Non-pigmented ciliary epithelial cell (primary cell): ENCODE measurements at places on chromosomes 11 and 22.

DNA sequence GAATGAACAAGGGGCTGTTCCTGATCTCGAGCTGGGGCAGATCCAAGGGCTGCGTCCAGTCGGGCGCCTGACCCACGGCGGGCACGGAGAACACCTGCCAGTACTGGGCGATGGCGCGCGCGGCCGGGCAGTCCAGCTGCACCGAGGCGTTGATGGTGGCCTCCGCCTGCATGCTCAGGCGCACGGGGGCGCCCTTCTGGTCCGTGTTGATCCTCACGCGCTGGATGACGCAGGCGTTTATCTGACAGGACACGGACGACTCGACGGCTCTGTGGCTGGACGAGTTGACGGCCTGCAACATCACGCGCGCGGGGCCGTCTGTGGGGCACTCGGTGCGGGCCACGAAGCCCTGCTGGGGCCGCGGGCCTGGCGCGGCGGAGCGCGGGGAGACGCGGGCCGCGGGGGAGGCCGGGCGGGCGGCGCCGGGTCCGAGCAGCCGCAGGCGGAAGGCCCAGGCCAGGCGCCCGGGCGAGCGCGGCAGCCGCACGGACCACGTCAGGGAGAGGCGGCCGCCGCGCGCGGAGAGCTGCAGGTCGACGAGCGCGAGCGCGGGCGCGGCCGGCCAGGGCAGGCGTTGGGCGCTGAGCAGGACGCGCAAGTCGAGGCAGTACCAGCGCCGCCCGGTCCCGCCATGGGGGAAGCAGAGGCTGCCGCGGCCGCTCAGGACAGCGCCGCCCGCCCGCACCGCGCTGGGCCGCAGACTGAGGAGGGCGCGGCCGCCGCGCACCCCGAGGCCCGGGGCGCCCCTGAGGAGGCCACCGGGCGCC lies 511 bp downstream of the PKDREJ start:
- no peak for DNase-seq

DNA sequence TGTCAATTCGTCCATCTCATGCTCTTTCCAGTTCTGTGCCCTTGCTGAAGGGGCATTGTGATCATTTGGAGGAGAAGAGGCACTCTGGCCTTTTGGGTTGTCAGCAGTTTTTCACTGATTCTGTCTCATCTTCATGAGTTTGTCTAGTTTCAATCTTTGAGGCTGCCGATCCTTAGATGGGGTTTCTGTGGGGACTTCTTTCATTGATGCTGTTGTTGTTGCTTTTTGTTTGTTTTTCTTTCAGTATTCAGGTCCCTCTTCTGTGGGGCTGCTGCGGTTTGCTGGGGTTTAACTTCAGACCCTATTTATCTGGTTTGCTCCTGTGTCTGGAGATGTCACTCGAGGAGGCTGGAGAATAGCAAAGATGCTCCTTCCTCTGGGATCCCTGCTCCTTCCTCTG lies 224.3 kb downstream of the JRKL start:
- no peak for DNase-seq

DNA sequence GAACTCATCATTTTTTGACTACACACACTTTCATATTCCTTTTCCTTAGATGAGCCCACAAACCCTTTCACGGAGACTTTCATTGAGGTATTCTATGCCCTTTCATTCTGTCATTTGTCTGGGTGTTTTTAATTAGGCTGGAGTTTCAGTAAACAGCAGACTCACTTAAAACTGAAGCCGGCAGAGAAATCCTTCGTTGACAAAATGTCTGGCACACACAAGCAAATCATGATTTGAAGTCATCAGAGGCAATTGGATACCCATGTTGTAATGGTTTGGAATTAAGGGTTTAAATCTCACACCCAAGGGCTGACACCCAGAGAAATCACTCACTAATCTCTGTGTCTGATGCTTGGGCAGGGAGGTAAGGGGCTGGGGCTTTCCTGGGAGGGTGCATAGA lies 127.1 kb downstream of the EHF start:
- DNase-seq: no peak

- DNase-seq: no peak
These were observed at the start of gene LSP1 for GRCh38 chr11:1852877-1853276. LSP1 (plus strand) TSS chr11:1853084; CDS start chr11:1853145, 61 bp downstream.

DNA sequence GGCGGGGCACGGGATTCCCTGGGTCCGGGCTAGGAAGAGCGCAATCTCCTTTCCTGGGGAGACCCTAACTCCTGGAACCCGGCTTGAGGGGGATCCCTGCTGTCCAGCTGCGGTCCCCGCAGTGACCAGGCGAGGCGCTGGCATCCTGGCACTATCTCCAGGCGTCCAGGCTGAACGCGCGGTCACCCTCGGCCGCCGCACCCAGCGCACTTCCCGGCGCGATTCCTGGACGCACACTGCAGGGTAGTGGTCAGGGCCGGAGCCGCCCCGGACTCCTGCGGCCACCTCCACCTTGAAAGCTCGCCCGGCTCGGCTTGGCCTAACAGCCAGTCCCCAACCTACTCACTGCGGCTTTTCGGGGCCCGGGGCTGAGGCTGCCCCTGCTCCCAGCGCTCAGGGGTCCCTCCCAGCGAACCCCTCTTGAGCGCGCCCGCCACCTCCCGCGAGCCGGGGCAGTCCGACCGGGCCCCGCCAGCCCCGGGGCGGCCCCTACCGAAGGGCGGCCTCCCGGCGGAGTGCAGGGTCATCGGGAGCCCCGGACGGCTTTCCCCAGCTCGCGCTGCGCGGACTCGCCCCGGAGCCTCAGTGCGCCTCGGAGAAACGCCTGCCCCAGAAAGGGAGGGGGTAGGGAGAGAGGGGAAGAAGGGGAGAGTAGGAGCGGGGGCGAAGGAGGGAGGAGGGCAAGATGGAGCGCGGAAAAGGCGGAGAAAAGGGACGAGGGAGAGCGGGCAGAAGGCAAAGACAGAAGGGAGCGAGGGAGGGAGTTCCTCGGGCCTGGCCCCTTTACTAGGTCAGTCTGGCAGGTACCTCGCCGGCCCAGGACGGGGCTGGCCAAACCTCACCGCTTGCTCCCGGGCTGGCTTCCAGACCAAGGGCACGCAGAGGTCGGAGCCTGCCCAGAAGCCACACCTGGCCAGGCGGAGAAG lies 1.0 kb downstream of the POU2AF3 start:
- DNase-seq: no peak

DNA sequence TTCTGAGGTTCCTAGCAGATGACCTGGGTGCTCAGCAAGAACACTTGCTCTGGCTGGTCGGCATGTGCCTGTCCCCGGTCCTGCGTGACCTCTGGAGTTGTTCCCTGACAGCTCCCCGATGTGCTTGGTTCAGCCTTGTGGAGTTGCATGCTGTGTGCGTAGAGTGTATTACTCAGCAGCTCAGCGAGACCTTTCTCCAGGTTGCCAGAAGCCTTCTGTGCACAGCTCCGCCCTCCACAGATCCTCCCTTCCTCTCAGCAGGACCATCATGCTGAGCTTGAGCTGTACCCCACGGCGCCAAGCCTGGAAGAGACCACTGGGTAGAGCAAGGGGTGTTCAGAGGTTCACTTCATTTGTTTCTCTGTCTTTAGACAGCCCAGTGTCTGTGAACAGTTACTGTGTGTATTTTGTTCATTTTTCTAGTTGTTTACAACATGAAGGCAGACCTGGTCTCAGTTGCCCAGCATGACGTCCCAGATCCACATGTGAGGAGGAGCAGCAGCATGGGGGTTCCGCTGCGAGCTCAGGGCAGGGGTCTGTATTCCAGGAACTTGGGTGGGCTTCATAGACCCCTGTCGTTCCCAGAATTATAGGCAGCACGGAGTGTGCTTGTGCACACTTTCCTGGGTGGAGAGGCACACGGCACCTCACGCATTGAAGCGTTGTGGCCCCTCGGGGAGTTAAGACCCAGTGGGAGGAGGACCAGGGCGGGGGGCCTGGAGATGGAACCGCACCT lies 148.6 kb downstream of the IGLL1 start:
- no peak for DNase-seq

DNA sequence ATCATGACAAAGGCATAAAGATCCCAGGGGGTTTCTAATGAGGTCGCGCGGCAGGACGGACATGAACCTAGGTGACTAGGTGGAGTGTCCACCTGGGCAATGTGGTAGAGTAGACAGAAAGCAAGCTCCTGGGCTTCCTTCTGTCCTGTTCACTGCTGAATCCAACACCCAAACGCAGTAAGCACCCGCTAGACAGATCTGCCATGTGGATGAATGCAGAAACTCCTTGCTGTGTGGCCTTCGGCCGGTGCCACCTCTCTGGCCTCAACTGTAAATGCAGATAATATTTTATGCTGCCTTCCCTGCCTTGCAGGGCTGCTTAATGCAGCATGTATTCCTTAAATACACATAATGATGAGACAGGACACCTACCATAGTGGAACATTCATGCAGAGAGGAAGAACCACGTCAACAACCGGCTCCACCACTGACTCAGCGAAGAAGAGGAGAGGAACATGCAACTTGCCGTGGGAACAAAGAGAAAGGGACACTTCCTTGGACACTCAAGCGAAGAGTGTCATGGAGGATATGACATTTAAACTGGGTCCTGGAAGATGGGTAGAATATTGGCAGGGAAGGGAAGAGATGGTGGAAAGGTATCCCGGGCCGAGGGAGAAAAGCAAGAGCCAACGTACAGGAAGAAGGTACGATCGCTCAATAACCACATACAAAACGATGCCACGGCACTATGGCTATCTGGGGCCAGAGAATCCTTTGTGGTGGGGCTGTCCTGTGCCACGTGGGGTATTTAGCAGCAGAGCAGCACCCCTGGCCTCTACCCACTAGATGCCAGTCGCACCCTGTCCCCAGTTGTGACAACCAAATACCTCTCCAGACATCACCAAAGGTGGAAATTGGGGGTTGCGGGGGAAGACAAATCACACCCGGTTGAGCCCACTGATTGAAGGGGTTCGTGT lies 30.8 kb downstream of the MYH9 start:
- no peak for DNase-seq

DNA sequence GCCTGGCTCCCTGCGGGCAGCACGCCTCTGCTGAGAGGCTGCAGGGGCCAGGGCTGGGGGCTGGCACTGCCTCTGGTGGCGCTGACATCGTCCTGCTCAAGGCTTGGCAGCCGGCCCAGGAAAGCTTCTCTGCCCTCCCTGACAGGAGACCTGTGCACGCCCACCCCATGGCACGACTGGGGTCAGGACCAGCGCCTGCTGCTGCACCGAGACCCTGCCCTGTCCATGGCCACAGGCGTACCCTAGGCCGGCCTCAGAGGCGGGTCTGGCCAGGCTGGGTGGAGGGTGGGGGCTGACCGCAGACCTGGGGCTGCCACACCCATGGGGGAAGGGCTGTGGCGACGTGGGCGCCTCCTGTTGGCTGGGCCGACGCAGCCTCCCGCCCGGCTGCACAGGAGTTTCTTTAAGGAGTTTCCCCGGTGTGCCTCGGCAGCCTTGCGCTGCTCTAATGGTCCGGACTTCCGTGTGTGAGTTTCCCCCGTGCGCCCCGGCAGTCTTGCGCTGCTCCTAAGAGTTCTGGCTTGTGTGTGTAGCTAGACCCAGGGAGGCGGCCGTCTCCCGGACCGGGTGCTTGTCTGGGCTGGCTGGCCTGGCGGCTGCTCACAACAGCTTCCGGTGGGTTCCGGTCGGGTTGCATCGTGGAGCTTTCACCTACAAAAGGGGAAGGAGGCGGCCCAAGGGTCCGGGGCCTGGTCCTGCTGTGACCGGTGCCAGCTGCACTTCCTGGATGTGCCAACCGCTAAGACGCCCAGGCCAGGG lies 4.6 kb downstream of the TRABD start:
- no peak for DNase-seq

GRCh38 chr11:77821349-77821851 lies 456 bp downstream of the AAMDC start:
- DNase-seq: no peak

GRCh38 chr11:67482275-67482826 lies 475 bp upstream of the AIP start:
- no peak for DNase-seq

GRCh38 chr22:43818981-43819380 lies 6.9 kb upstream of the EFCAB6 start:
- DNase-seq: no peak

DNA sequence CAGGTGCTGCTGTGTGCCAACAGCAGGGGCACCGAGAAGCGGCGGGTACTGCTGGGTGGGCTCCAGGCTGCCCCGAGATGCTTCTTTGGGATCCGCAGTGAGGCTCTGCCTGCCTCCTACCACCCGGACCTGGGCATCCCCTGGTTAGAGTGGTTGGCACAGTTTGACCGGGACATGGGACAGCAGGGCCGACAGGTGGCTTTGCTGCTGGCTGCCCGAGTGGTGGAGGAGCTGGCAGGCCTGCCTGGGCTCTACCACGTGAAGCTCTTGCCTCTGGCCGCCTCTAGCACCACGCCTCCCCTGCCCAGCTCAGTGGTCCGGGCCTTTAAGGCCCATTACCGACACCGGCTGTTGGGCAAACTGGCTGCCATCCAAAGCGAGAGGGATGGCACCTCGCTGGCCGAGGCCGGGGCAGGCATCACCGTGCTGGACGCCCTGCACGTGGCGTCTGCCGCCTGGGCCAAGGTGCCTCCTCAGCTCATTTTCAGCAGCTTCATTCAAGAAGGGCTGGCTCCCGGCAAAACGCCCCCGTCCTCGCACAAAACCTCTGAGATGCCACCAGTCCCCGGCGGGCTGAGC lies 1.9 kb downstream of the TIGD3 start:
- no peak for DNase-seq

- DNase-seq: no peak
These were observed 921 bp downstream of the TESMIN start for GRCh38 chr11:68750195-68751003.

DNA sequence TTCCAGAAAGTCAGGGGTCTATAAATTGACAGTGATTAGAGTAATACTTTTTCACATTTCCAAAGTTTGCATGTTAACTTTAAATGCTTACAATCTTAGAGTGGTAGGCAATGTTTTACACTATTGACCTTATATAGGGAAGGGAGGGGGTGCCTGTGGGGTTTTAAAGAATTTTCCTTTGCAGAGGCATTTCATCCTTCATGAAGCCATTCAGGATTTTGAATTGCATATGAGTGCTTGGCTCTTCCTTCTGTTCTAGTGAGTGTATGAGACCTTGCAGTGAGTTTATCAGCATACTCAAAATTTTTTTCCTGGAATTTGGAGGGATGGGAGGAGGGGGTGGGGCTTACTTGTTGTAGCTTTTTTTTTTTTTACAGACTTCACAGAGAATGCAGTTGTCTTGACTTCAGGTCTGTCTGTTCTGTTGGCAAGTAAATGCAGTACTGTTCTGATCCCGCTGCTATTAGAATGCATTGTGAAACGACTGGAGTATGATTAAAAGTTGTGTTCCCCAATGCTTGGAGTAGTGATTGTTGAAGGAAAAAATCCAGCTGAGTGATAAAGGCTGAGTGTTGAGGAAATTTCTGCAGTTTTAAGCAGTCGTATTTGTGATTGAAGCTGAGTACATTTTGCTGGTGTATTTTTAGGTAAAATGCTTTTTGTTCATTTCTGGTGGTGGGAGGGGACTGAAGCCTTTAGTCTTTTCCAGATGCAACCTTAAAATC lies 5.3 kb downstream of the MALAT1 start:
- no peak for DNase-seq
